NCI-H1092 treated with DMSO at 0.1 percent for 48 hours (cell line): ENCODE measurements at places on chromosomes 1 and 21.

DNA sequence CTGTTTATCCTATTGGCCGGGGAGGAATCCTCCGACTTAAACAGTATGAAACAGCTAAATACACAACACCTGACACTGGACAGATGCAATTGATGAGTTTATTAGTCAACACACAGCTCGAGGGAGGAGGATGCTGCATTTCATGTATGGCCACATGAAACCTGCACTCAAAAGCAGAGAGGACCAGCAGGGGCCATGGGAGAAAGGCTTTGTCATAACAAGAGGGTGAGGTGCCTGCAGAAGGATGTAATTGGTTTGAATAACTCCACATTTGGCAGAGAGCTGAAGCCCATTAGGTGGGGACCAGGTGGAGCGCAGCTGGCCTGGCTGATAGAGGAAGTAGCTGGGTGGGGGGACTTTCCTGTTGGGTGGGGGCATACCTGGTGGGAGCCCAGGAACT lies 599.1 kb downstream of the PTPRU start:
- DNase-seq = peak; percentile 82

- DNase-seq = no peak
These were observed 53.9 kb downstream of the DMRTB1 start for GRCh38 chr1:53512807-53513755.

DNA sequence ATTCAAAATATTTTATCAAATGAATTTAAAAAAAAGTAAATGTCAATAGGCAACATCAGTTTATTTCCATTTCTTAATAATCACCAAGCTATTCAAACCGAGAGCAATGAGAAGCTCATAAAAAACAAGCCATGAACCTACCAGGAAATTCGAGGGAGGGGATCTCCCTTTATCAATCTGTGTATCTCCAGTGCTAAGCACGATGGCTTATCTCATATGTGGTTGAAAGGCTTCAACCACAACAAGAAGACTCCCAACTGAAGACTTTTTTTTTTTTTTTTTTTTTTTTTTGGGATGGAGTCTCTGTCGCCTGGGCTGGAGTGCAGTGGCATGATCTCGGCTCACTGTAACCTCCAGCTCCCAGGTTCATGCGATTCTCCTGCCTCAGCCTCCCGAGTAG lies 833.3 kb downstream of the USP25 start:
- DNase-seq = no peak

DNA sequence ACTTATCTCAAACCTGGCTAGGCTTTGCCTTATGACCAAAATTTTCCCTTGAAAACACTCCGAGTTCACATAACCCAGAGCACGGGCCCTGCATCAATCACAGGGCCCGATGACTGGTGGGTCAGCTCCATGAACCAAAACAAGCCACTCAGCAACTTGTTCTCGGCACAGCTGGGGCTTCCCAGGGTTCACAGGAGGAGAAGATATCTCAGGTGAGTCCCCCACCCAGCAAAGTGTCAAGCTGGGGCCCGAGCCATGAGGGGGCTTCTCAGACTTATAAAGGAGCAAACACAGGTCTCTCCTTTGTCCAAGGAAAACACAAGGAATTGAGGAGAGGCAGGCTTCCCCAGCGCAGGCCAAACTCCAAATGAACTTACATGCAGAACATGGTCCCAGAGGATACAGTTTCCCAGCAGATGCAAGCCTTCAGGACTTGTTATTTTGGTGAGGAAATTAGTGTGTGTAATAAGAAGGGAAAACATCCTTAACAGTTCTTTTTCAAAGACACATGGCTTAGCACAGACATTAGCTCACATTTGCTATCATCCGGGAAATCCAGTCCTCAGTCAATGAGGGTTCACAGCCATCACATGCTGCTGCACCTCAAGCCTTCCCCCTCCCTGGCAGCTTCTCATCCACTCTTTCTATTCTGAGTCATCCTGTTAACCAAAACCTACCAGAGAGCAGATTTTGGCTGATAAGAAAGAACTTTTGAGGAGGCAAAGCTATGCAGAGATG lies 98.1 kb upstream of the NFIA start:
- no peak for DNase-seq

GRCh38 chr1:62514746-62515423 lies 78.0 kb downstream of the USP1 start:
- no peak for DNase-seq

- no peak for DNase-seq
These were observed 62.7 kb downstream of the ADSS2 start for GRCh38 chr1:244388961-244389360.

DNA sequence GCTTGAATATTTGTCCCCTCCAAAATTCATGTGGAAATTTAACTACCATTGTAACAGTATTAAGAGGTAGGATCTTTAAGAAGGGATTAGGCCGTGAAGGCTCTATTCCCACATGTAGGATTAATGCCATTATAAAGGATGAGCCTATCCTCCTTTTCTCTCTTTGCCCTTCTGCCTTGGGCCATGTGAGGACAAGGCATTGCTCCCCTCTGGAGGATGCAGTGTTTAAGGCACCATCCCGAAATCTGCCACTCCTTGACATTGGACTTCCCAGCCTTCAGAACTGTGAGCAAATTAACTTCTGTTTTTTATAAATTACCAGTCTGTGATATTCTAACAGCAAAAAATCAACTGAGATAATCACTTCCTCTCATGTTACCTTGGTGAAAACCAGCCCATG lies 124.4 kb downstream of the TOMM20 start:
- DNase-seq = no peak

DNA sequence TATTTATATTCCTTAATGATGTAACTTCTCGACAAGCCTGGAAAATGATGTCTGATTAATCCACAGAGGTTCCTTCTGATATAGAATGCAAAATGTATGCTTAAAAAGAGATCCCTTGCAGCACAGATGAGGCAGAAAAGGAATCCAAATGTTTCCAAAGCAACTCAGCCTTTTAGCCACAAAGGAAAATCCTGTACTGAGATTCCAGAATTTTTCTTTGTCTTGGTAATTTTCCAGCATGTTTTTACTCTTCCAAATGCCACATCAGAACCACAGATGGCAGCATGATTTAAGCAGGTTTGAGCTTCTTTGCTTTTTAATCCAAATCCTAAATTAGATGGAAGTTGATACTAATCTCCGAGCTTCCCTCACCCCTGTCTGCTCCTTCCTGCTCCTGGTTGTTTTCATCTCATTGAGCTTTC lies 176.4 kb upstream of the PALMD start:
- no peak for DNase-seq

DNA sequence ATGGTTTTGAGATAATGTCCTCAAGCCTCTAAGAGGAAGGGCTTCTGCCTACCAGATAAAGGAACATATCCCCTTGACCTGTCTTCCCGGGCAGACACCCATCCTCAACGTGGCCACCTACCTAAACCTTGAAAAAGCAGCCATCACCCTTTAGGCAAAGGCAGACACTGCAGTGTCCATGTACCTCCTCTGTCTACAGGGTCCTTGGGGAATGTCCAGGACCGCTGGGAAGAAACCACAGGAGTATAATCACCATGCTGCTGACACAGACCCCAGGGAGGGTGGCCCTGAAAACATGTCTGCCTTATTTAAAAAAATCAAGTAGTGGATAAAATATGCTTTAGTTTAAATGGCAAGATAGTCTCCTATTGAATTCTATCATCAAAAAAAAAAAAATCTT lies 16.6 kb downstream of the BCAR3 start:
- DNase-seq = no peak

DNA sequence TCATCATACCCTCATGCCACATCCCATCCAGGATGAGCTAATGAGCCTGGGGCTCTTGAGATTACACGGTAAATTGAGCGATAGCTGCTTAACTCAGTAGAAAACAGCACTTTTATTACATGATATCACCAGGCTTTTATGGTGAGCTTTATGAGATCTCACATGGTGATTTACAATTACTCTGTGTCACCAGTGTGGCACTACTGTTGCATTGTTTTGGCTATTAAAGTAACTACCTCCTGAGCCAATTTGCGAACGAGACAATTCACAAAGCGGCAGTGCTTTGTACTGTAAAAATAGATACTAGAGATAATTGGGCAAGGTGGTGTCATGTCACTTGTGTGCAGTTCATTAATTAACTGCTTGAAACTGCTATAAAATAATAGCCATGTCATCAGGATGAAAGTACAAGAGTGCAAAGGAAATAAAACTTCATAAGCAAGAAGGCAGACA lies 767.7 kb upstream of the ADGRL2 start:
- no peak for DNase-seq

DNA sequence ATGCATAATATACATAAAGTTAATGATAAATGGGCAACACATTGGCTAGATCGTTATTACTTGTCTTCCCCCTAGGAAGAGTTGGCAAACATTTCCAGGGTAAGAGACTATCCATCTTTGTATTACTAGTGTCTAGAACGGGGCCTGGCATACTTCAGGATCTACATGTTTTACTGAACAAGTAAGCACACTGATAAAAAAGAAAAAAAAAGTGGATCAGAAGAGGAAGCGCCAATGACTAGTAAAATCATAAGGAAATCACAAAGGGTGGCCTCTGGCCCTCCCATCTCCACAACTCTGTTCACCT lies 482 bp downstream of the TM2D1 start:
- DNase-seq = peak; percentile 27

- DNase-seq = peak; percentile 74
These were observed 682 bp downstream of the SUCO start for GRCh38 chr1:172533513-172534151.

DNA sequence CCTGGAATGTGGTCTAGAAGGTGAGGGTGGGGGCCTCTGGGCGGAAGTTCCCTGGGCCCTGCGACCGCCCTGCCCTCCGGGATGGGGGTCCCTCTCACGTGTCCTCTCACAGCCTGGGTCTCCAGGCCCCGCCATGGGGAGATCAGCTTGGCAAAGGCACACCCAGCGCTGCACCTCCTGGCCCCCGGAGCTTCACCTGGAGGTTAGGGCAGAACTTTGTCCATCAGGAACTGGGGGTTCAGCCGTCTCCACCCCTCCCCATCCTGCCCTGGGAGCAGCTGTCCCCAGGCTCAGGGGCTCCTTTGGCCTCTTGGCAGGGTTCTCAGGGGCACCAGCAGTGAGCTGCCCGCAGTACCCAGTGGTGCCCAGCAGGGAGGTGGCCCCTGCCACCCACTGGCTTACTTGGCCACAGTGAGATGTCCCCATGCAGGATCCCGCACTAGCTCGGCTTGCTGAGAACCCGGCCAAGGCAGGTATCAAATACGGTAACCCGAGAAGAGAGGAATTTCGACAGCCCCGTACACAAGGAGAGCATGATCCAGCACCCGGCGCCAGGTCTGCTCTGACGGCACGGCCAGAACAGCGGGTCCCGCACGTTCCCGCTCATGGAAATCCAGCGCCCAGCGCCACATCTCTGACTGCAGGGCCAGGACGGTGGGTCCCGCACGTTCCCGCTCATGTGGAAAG lies 36.7 kb downstream of the RRP1 start:
- no peak for DNase-seq

GRCh38 chr21:46561445-46562090 lies 43.3 kb downstream of the S100B start:
- DNase-seq = no peak
